Activated T-cell treated with anti-CD3 and anti-CD28 coated beads for 48 hours (primary cell): ENCODE measurements at places on chromosomes 1 and 21.
A peak's percentile ranks its signal among the peaks of the same experiment; 100 is the strongest.

DNA sequence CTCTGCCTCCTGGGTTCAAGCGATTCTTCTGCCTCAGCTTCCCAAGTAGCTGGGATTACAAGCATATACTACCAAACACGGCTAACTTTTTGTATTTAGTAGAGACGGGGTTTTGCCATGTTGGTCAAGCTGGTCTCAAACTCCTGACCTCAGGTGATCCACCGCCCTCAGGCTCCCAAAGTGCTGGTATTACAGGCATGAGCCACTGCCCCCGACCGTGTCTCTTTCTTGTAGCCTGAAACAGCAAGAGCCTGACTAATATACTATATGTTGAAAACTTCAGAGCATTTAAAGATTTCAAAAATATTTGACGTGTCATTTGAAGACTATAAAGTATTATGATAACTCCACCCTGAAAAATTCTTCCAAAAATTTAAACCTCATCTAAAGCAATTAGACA, 71.7 kb upstream of the ZNF648 start:
- no peak for DNase-seq

DNA sequence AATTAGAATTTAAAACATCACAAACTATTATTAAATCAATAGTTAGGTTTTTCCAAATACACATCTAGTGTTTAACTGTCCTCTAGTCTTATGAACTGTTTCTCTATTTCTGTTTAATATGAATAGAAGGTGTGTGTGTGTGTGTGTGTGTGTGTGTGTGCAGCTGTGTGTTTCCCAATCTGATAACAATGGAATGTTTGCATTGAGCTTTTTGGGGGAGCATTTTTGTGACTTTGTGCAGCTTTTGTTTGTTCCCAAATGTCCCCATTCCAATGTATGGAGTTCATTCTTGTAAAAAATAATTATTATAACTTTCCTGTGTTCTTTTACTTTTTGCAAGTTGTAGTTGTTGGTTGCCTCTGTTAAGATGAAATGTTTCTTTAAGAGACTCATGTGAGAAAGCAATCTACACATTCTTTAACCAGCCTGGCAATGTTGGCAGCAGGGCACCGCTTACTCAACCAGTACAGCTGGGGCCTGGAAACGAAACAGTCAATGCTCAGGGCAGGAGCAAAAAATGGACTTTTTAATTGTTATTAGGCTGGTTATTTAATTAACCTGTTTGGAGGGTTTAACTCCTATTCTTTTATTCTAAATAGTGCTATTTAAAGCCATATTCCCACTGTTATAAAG, 354.3 kb downstream of the SRGAP2C start:
- DNase-seq: no peak

GRCh38 chr1:45535988-45536766, 14.4 kb upstream of the AKR1A1 start:
- DNase-seq: no peak

GRCh38 chr1:43054961-43055360, 96.3 kb upstream of the SLC2A1 start:
- no peak for DNase-seq

- DNase-seq: no peak
These were observed 10.8 kb upstream of the A3GALT2 start for GRCh38 chr1:33331444-33332356.

DNA sequence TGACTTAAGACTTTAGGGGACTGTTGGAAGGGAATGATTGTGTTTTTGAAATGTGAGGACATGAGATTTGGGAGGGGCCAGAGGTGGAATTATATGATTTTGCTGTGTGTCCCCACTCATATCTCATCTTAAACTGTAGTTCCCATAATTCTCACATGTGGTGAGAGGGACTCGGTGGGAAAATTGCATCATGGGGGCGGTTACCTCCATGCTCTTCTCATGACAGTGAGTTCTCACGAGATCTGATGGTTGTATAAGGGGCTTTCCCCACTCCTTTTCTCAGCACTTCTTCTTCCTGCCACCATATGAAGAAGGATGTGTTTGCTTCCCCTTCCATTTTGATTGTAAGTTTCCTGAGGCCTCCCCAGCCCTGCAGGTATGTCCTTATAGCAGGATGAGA, 35.0 kb upstream of the SCAF4 start:
- DNase-seq: no peak

- DNase-seq: no peak
These were observed 123.7 kb downstream of the UBE2U start for GRCh38 chr1:64327119-64327518.

- no peak for DNase-seq
These were observed 254.7 kb downstream of the NFIA start for GRCh38 chr1:61337037-61337436.

DNA sequence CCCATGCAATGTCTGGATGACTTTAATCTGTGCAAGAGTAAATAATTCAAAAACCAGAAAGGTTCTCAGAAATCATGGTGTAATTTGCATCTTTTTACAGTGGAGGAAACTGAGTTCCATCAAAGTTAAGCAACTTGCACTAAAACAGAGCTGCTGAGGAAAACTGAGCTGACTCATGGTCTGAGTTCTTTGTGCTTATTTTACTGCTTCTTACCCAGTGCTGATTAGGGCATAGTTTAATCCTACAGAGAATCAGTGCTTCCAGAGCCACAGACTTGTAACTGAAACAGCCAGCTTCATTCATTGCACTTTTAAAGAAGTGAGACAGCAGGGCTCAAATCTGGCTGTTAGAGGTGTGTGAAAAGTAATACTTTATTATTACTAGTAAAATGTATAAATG, 10.9 kb upstream of the RWDD3 start:
- no peak for DNase-seq

GRCh38 chr1:160522622-160523345, at the start of gene SLAMF6:
TSS of gene SLAMF6 (minus strand) at chr1:160523255. CDS start at chr1:160523192, 63 bp downstream.
- peak; percentile 30 for DNase-seq

- no peak for DNase-seq
These were observed 37.9 kb upstream of the RHOU start for GRCh38 chr1:228697207-228698016.

GRCh38 chr1:156832434-156832833, 15.8 kb upstream of the SH2D2A start:
- no peak for DNase-seq

GRCh38 chr21:29121759-29122158, 8.7 kb upstream of the MAP3K7CL start:
- no peak for DNase-seq

DNA sequence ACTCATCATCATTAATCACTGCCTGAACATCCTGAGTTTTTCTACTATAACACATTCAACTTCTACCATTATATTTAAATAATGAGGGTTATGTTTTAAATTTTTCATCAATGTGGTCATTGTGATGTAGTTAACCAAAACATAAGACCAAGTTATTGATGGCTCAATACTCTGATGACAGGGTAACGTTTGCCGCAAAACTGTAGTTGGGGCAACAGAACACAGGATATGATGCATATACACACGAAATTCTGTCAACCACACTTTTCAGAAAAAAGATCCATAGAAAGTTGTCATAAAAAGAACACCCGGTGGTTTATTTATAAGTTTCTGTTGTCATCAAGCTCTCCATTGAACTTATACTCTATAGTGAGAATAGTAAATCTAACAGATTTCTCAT, 121.7 kb upstream of the COL11A1 start:
- no peak for DNase-seq

GRCh38 chr1:240946926-240947325, 335.0 kb upstream of the GREM2 start:
- no peak for DNase-seq

DNA sequence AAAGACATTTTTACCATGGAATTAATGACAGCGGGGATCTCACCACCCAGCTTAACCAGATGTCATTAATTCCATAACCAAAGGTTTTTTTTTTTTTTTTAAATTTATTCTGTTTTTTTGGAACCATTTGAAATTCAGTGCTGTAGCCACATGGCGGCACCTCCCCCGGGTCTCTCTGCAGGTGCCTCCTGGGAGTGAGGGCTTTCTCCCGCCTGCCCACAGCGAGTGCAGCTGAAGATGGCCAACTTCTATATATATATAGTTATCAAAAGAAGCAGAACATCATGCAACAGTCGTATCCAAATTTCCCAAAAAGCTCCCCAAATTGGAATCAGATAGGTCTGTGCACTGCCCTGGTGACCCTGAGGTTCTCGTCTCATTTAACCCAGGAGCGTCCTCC, 3.6 kb downstream of the KRTAP10-8 start:
- DNase-seq: no peak

GRCh38 chr1:205543351-205544301, 39.2 kb downstream of the CDK18 start:
- DNase-seq: peak; percentile 29

DNA sequence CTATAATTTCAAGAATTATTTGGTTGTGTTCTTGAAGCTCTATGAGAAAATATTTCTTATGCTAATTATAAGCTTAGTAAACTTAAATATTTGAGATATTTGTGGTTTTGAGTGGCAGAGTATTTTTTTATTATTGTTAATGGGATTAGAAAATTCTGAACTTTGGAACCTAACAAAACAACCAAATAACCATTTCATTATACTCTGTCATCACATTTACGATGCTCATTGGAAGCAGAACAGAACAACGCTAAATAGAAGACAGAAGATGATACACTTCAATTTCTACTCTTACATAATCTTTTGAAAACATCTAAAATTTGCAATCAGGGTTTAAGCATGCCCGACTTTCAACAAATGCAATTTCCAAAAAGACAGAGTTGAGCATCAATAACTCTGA, 270.2 kb downstream of the PTPRC start:
- no peak for DNase-seq

- peak; percentile 34 for DNase-seq
These were observed 959 bp downstream of the CD58 start for GRCh38 chr1:116569776-116570357.

GRCh38 chr1:209162651-209163050, 420.9 kb upstream of the CAMK1G start:
- DNase-seq: no peak

GRCh38 chr1:109912873-109913272, 2.2 kb downstream of the CSF1 start:
- no peak for DNase-seq

DNA sequence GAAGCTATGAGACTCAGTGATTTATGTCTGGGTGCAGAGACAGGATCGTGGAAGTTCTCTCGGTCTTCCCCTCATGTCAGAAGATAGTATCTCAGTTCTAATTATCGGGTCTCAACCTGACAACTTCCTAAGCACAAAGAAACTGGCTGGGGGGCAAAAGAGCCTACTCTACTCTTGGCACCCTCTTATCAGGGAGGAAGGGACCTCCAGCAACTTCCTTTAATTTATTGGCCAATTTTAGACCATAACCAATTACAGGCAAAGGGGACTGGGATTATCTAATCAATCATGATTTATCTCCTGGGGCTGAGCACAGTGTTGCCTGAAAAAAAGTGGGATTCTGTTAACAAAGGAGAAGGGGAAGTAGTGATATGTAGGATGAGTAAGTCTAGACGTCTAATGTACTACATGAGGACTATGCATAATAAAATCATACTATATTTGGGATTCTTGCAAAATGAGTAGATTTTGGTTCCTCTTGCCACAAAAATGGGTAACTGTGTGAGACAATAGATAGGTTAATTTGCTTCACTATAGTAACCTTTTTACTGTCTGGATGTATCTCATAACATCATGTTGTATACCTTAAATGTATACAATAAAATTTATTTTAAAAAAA, 98.8 kb downstream of the ZFYVE9 start:
- DNase-seq: no peak

- no peak for DNase-seq
These were observed 136.7 kb downstream of the CENPF start for GRCh38 chr1:214739621-214740238.

- DNase-seq: peak; percentile 50
These were observed 2.6 kb downstream of the EFHD2 start for GRCh38 chr1:15412175-15412800.

GRCh38 chr1:160550572-160551034, 27.5 kb upstream of the SLAMF6 start:
- peak; percentile 63 for DNase-seq

- no peak for DNase-seq
These were observed 95.7 kb downstream of the RHOU start for GRCh38 chr1:228830954-228831481.

DNA sequence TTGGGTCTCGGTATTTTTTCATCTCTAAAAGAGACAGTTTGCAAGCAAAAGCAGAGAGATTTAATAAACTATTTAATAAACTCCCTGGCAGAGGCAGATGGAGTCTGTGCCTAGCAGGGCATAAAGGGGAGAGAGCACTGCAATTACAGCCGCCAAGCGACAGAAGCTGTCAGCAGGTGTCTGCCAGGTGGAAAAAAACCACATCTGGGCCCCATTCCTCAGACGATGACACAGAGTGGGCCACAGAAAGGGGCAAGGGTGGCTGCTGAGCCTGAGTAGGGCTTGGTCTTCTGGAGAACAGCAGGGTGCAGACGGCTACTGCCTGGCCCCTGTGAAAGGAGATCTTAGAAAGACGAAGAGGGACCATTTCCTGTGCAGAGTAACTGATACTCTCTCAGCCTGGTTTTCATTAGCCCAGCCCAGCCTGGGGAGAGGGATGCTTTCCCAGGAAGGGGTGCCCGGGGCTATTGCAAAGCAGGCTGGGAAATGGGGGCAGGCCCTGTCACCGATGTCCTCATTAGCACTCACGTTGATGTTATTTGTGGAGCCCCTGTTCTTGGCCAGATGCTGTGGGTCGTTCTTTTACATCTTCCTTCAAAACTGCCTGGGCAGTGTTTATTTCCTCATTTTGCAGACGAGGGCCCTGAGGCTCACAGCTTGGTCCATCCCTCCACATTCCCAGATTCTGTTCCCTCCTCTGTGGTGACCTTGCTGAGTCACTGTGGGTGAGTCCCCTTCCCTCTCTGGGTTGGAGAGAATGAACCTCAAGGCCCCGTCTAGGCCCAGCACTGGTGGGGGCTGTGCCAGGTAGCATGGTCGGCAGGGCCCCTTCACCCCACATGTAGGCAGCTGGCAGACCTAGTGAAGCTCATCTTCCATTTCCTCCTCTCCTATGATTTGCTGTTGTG, 472.7 kb downstream of the PTPRU start:
- DNase-seq: no peak

GRCh38 chr1:61356995-61357394, 274.6 kb downstream of the NFIA start:
- DNase-seq: no peak

- DNase-seq: no peak
These were observed 22.8 kb upstream of the KCNC4 start for GRCh38 chr1:110187139-110187890.
